ENCODE measurements at places on chromosomes 12 and 14.

GRCh38 chr14:61609191-61609843, 86.0 kb upstream of the HIF1A start:
- no peak for DNase-seq

DNA sequence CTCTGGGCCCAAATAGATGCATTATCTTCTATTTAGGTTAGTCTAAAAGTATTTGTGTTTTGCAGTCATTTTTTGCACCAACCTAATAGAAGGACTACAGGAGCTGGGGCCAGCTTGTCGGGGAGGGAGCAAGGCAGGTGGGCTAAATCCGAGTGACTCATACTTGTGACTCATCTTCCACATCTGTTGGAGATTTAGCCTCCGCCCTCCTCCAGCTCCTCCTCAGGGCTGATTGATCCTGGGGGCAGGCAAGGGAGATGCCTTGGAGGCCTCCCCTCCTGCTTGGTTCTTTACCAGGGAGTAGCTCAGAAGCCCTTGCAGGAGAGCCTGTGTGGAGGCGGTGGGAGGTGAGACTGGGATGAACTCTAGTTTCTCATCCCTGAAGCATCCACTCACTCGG, 27.9 kb downstream of the RHOF start:
- DNase-seq = peak; percentile 70

DNA sequence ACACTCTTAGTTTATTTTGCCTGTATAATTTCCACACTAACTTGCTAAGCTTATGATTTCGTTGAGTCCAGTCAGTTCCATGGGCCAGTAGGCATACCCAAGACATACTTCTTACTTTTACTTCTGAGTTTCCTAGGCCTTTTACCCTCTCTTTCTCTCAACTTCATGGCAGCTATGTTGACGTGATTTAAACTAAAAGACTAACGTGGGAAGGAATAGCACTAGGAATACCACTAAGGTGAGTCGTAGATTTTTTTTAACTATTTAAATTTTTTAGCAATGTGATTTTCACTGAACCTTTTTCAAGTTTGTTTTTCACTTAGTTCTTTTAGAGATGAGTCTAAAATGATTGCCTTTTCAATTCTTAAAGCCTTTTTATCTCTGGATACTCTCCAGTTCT, 793.5 kb upstream of the NOVA1 start:
- DNase-seq = peak; percentile 41

- DNase-seq = no peak
Measured at GRCh38 chr14:71692496-71692895, 239.7 kb upstream of the RGS6 start.

- DNase-seq = no peak
Measured at GRCh38 chr12:114774699-114775098, 90.7 kb upstream of the TBX3 start.

DNA sequence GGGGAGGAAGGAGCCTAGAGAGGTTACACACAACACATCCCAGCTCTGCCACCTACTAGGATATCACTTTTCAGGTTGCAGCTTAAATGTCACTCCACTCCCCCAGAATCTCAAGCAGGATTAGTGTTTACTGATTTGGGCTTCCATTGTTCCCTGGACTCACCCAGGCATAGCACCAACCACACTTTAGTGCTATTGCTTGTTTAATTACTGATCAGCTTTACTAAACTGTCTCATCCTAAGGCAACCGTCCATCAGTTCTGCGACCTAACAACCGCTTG, 6.1 kb upstream of the KRT18 start:
- no peak for DNase-seq

DNA sequence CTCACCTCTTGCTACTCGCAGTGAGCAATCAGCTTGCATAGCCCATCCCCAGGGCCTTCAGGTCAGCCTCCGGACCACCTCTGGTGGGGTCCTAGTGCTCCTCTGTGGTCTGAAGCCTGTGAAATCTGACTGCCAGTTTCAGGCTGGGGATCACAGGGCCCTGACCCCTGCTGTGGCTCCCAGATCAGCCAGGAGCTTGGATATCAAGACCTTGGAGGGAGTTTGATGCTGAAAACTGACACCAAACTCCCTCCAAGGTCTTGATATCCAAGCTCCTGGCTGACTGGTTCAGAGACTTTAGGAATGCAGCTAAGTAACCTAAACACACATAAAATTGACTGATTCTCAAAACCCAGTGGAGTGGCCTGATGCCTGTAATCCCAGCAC, 19.8 kb upstream of the DHRS4 start:
- DNase-seq = no peak

- no peak for DNase-seq
Measured at GRCh38 chr12:531951-532585, 72.3 kb downstream of the B4GALNT3 start.

DNA sequence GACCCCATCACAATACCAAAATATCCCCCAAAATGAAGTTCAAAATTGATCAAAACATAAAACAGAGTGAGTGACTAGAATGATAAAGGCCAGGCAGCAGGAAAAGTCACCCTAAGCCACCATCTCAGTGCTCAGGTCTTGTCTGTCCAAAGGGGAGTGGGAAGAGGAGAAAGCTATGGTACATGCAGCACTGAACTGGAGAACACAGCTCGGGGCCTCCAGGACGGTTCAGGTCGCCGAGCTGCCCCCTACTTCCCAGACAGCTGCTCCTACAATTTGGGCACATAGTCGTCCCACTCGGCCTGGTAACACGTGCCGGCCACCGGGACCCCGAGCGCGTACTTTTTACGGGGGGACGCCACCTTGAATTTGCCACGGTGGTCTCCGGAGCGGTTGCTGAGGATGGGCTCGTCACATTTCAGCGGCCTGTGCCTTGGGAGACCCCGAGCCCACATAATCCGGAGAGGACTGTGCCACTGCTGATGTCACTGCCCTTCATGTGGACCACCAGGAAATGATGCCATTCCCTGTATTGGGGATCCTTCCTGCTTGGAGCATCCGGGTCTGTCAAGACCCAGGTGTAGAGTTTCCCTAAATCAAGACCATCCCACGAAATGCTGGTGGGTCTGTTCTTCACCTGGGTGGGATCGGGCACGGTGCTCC, 31.6 kb downstream of the AK7 start:
- DNase-seq = no peak

GRCh38 chr12:117875744-117876435, 92.9 kb downstream of the KSR2 start:
- DNase-seq = no peak

GRCh38 chr14:68658943-68659931, 133.6 kb downstream of the ZFP36L1 start:
- no peak for DNase-seq

DNA sequence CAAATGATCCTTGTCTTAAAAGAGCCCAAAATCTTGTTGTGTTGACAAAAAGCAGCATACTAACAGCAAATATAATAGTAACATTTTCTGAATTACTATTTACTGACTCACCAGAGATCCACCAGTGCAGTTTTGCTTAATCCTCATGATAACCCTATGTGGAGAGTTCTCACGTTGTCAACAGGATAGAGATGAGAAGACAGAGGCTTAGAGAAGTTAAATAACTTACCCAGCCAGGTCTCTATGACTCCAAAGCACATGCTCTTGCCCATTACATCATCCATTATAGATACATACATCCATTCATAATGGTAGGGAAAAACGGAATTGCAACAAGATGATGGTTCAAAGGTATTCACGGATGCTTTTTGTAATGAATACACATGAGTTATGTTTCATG, 111.9 kb downstream of the PAX9 start:
- DNase-seq = no peak

- DNase-seq = no peak
Measured at GRCh38 chr12:100951756-100952155, 157.2 kb downstream of the ANO4 start.

DNA sequence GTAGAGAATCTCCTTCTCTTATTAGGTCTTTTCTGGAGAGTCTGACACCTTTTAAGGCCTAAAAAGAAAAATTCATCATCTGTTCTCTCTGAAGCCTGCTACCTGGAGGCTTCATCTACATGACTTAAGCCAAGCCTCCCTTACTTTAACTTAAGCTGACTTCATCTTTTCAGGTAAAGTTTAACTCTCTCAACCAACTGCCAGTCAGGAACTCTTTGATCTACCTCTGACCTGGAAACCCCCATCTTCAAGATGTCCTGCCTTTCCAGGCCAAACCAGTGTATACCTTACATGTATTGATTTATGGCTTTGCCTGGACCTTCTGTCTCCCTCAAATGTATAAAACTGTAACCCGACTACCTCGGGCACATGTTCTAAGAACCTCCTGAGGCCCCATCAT, 17.5 kb downstream of the GSTZ1 start:
- DNase-seq = no peak

DNA sequence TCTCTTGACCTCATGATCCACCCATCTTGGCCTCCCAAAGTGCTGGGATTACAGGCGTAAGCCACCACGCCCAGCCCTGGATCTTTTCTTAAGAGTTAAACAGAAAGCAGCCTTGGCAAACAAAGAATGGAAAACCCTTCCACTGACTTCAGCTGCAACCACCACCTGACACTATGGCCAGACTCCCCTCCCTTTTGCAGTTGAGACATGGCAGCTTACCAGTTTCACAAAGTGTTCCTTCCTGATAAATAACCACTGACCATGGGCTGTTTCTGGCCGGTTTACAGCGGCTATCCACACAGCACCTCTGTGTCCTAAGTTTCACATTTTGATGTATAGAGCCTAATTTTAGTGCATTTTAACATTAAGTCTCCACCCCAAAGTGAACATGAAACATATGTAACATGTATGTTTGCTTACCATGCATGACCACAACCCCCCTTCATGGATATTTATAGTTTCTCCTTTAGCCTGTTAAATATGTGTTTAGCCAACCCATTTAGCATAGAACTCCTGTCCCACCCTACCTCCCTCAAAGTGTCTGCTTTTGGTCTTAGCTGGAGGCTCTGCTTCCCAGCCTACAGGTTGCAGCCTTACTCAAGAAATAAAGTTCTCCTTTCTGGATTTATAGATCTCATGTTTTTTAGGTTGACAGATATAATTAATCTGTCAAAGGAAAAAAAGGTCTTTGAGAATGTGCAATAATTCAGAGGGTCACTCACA, 32.7 kb upstream of the RAB21 start:
- DNase-seq = no peak

GRCh38 chr14:99654235-99654985, 9.5 kb downstream of the HHIPL1 start:
- DNase-seq = peak; percentile 20

DNA sequence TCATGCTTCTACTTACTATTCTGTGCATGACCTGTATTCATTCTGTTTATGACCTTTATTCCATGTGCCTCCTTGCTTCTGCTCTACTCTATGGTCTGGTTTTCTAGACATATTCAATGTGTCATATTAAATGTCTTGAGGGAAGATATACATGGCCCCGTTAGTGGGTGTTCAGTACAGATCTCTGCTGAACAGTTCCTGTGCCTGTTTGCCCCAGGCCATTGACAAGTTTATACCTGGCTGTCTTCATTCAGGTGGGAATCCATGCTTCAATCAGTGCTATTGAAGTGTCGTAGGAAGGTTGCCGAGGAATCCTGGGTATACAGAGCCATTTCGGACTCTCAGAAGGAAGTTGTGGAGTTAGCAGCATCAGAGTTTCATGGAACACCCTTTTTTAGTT, 7.4 kb upstream of the PPFIBP1 start:
- no peak for DNase-seq

GRCh38 chr12:128476266-128476665, 209.3 kb downstream of the TMEM132C start:
- no peak for DNase-seq

GRCh38 chr14:101717663-101718490, 43.6 kb upstream of the PPP2R5C start:
- DNase-seq = no peak

- DNase-seq = no peak
Measured at GRCh38 chr12:53082637-53083175, 3.5 kb upstream of the SPRYD3 start.

DNA sequence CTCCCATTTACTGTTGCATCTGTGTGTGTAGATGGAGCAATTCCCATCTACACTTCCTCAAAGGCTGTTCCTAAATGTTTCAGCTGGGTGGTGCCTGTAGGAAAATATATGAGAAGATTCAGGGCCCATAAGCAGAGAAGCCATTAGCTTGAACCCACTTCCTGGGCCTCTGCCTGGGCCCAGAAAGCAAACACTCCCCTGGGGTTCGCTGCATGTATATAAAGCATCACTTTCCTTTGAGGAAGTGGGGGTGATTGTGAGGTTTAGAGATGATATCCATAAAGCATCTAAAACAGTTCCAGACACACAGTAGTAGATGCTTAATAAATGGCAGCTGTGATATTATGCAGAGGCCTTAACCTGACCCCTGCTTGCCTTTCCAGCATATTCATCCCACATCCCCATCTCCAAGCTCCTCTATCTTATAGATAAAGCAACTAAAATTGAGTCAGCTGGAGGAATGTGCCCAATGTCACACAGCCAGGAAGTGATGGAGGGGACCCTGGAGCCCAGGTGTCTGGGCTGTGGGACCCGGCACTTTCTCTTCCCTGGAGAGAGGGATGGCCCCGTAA, 280.0 kb upstream of the CRY1 start:
- DNase-seq = no peak

GRCh38 chr14:21069388-21070082, 569 bp upstream of the ARHGEF40 start:
- no peak for DNase-seq

- DNase-seq = no peak
Measured at GRCh38 chr12:93704122-93704521, 26.9 kb downstream of the CRADD start.

GRCh38 chr12:12622418-12622817, 10.7 kb downstream of the CREBL2 start:
- no peak for DNase-seq

DNA sequence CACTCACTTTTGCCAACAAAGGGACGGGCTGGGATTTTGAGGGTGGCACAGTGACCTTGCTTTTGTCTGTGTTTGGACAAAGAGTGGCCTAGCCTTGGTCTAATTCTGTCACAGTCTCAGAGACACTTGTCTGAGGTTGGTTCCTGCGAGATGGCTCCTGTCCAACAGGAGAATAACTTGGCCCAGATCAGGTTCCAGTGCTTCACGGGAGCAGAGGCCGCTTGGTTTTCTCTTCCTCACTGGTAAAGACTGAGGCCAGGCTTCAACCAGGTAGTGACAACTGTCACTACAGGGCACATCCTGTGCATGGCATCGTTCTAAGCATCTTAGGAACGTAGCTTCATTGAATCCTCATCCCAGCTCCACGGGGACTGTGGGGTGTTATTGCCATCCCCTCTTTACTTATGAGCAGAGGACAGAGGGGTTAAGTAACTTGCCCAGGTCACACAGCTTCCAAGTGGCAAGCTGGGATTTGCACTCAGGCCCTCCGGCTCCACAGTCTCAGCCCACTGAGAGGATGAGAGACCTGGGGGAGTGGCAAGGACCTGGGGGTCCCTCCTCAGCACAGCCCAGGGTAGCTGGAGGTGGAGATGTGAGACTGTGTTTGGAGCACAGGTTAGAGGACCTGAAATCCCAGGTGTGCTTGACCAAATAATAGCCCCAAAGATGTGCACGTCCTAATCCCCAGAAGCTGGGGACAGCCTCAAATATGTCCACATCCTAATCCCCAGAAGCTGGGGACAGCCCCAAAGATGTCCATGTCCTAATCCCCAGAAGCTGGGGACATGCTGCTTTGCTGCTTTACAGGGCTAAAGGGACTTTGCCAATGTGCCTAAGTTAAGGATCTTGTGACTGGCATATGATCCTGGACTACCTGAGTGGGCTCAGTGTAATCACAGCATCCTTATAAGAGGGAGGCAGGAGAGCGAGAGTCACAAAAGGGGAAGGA, 179.2 kb upstream of the RTL1 start:
- no peak for DNase-seq
